ENCODE measurements at places on chromosomes 12 and 14. TPM values are rescaled to one million over a fixed set of nuclear protein-coding genes. Genes with fewer than 3 reads are reported as not detected.

- no peak for DNase-seq
These were observed 29.3 kb upstream of the PPP1R12A start for GRCh38 chr12:79964100-79964627.

DNA sequence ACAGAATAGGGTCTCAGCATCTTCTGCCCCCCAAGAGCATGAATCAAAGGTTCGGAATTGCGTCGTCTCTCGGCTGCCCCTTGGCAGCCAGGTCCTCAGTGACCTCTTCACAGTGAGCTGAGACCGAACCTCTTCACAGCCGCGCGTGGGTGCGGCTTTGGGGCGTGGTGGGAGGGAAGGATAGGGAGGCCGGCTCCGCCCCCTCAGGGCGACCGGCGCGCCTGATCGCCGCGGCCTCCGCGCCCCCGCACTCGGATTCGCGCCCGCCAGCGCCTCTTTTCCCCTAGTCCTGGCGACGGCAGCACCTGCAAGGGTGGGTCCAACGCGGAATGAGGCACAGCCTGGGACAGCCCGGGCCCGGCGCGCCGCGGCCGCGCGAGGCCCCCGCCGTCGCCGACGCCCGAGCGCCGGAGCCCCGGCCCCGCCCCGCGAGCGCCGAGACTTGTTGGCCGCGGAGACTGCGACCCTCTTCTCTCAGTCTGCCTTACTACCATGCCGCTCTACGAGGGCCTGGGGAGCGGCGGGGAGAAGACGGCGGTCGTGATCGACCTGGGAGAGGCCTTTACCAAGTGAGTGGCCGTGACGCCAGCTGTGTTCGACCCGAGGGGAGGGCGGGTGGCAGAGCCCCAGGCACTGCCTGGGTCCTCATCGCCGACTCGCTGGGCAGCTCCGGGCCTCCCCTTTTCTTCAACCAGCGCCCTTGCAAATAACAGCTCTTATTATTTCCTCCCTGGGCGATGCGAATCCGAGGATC is at the start of gene ACTR10:
ACTR10 (plus strand) TSS at position 424 of the 754 bp plus-strand sequence; CDS start at position 493, 69 bp downstream.
- peak; percentile 92 for DNase-seq

DNA sequence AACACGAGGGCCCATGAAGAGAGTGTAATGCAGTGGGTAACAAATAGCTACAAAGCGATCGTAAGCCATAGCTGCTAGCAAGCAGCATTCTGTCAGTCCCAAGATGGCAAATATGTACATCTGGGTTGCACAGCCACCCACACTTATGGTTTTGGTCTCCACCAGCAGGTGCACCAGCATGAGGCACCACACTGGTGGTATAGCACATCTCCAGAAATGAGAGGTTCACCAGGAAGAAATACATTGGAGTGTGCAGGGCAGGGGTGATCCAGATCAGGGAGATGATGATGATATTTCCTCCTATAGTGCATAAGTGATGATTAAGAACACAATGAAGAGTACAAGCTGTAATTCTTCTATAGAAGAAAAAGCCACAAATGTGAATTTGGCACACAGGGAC is 26.4 kb upstream of the OR10A7 start:
- DNase-seq, result no peak

GRCh38 chr14:20794644-20795369 is 7.8 kb downstream of the RNASE1 start:
- no peak for DNase-seq

DNA sequence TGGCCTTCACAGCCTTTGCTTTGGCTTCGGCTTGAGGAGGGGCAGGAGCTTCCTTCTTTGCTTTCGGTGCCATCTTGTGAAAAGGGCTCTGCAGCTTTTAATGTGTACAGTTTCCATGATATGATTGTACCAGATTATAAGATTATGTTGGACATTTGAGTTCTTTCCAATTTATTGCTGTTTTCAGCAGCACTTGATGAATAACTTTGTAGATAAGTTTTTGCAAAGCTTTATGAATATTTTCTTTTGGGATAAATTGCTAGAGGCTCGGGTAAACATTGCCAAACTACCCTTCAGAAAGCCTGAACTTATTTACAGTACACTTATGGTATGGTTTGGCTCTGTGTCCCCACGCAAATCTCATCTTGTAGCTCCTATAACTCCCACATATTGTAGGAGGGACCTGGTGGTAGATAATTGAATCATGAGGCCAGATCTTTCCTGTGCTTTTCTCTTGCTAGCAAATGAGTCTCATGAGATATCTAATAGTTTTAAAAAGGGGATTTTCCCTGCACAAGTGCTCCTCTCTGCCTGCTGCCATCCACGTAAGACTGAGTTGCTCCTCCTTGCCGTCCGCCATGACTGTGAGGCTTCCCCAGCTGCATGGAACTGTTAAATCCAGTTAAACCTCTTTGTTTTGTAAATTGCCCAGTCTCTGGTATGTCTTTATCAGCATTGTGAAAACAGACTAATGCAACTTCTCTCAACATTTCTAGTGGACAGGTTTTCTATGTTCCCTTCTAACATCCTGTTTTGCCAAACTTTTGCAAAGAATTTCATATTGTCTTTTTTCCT is 70.4 kb downstream of the RCOR1 start:
- no peak for DNase-seq

DNA sequence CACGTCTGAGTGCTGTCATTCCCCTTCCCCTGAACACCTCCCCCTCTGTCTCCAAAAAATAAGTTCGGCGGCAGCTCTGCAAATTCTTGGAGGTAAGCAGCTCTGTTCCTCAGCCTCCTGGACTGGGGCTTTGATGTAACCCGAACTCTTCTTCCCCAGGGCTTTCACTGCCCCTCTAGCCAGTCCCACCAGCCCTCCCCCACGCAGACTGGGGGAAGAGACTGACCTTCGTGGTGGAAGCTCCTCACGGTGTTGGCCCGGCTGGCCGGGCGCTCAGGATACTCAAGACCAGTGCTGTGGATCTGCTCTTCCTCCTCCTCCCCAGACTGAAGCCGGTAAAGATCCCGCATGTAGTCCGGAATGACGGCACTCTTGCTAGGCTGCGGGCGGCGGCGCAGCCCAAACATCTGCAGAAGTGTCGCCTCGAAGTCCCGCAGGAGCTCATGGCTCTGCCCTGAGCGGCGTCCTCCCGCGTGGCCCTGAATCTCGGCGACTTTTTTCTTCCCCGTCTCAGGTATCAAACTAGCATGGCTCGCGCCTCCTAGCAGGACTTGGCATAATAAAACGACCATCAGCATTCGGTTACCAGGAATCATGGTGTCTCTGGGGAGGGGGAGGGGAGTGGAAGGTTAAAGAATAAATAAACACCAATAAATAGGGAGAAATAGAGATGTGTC is 4.9 kb downstream of the BMP4 start:
- no peak for DNase-seq

DNA sequence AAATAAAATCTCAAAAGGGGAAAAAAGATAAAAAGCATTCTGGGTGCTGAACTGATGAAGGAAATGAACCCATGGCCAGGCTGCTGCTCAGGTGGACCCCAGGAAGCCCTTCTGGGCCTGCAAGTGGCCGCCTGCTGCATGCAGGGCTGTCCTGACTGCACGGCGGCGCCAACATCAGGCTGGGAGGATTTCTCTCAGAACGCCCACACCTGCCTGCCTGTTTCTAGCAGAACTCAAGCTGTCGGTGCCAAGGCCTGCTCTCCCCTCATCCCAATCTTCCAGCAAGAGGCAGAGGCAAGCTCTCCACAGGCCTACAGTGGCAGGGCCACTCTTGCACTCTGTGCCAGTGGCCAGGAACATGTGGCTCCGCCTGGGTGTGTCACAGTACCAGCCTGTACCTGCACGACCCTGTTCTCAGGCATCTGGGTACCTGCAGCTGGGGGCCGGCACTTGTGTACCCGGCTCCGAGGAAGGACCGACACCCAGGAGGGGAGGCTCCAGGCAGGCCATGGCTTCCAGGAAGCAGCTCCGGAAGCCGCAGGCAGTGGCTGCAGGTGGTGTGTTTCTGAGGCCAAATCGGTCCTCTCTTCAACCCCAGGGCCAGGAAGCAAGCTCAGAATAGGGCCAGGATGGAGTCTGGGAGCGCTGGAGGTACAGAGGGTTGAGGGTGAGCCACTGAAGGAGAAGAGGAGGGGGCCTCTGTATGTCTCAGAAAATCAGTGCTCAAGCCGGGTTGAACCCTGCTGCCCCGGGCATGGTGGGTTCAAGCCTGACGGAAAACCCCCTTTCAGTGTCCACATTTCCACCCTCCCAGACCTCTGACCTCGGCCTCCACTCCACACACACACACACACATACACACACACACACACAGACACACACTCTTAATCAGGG is 2.5 kb upstream of the INF2 start:
- no peak for DNase-seq

- DNase-seq, result no peak
These were observed 221.7 kb downstream of the ALG10B start for GRCh38 chr12:38538319-38538718.

GRCh38 chr12:119145367-119145766 is 33.4 kb upstream of the HSPB8 start:
- no peak for DNase-seq

DNA sequence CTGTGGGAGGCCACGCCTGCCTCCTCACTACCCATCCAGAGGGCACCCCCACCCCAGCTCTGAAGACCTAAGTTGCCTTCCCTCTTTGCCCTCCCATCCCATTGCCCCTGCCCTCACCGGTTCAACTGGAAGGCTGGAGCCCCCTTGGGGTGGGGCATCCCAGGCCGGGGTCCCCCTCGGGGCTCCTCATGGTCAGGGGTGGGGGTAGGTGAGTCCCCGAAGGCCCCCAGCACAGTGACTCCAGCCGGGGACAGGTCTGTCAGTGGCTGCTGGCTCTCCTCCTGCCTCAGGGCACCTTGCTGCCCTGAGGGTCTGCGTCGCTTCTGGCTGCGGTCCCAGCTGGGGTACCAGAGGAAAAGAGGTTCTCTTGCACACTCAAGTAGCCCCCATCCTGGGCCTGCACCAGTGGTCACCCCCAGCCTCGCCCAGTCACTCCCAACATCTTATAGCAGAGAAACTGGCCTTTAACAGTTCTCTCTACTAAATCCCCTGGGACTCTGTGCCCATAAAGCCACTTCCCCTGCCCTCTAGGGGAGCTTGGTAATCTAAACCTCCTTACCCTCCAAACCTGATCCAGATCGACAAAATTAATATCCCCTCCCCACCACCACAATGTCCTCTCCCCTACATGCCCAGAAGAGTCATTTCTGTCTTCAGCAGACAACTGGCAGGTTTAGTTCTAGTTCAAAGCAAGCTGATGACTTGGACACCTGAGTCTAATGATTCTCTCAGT is 5.1 kb downstream of the PIANP start:
- DNase-seq, result no peak

GRCh38 chr12:119989361-119989730 is 310 bp downstream of the BICDL1 start:
- no peak for DNase-seq

DNA sequence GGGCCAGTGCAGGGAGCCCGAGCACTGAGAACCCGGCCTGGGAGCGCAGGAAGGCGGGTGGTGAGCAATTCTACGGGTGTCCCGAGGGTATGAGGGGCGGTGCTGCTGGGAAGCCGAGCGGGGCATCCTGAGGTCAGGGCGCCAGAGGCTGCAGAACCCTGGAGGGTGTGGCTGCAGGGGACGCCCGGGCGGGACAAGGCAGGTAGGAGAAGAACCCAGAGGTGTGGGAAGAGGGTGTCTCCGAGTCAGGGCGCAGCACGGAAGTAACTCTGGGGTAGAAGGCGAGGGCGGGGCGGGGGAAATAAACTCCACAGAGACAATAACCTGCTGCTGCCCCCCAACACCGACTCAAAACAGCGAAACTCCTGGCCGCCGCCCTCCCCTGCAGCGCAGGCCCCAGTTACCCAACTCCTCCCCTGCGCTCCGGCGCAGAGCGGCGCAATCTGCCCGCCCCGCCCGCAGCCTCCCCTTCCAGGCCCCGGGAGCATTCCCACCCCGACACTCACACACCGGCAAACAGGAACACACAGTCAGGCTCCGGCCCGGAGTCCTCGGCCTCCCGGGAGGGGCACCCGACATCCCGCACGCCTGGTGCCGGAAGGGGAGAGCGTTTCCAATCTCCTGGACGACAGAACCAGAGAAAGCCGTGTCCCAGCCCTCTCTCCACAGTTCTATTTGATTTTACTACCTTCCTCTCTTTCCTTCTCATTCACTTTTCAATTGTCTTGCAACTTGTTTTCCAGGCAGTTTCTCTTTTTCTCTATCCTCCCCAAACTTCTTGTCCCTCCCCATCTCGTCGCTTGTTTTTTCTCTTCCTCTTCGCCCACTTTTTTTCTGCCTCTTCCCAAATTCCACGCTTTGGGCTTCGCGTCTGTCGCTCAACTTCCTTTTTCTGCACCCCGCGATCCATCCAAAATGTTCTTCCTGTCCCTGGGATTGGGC is 2.4 kb downstream of the HRK start:
- no peak for DNase-seq

DNA sequence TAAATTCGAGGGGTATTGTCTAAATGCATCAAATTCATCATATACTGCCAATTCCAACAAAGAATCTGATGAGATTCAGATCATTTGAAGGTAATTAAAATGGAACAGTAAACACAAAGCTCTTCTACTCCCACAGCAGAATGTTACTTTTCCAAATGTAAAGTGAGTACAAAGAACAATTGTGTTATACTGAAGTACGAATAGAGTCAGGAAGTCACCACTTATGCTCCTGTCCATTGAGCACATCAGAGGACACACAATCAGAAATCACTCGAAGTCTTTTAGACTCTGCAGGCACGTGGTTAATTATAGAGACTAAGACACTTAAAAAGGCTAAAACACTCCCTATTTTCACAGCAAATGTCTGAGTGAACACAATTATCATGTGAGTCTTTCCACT is 388.5 kb upstream of the MIS18BP1 start:
- no peak for DNase-seq

DNA sequence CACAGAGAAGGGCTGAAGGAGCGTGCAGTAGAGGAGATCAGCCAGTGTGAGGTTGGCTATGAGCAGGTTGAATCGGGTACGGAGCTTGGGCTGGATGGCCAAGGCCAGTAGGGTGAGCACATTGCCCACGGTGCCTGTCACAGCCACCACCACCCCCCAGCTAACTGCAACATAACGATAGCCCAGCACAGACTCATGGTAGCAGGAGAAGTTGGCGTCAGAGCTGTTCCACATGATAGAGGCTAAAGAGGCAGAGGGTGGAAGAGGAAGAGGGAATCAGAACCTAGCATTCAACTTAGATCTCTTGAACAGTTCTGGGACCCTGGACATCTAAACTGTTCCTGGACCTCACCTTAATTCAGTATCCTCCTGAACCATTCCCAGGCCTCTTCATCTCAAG is 668 bp downstream of the GPR84 start:
- no peak for DNase-seq

DNA sequence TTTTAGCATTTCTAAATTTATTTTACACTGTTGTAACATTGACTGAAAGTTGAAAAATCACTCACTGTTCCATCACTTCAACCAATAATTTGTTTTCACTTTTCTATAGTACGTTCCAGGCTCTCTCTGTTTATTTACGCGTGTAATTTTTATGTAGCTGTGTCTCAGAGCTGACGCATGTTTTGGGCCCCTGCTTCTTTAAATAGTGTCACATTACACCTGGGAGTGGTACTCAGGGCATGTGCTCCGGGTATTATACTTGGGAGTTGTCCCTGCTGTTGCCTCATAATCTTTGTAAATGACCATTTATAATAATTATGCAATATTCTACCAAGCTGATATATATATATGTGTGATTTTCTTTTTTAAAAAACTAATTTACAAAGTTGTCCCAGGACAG is 132.8 kb upstream of the CPM start:
- DNase-seq, result no peak

Gene SMOC1
- 12.9 TPM for total RNA-seq
